ENCODE measurements at places on chromosomes 7 and 10.

DNA sequence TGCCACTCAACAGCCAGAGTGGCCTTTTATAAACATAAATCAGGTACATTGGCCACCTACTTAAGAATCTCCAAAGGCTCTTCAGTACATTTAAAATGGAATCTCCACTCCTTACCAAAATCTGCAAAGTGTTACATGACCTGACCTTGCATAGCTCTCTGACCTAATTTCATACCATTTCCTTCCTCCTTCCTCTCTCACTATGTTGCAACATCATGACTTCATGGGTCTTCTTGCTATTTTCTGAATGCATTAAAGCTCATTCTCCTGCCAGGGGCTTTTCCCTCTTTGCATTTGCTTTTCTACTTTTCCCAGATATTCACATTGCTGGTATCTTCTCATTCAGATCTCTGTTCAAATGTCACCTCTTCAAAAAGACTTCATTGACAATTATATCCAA, 22.1 kb upstream of the PPP1R17 start:
- DNase-seq: no peak

- no peak for DNase-seq
Observed at GRCh38 chr7:101436857-101437576, 74.3 kb downstream of the COL26A1 start.

GRCh38 chr10:48335788-48336187, 29.3 kb downstream of the MAPK8 start:
- no peak for DNase-seq

GRCh38 chr10:126042906-126043305, 146.5 kb downstream of the FANK1 start:
- no peak for DNase-seq

DNA sequence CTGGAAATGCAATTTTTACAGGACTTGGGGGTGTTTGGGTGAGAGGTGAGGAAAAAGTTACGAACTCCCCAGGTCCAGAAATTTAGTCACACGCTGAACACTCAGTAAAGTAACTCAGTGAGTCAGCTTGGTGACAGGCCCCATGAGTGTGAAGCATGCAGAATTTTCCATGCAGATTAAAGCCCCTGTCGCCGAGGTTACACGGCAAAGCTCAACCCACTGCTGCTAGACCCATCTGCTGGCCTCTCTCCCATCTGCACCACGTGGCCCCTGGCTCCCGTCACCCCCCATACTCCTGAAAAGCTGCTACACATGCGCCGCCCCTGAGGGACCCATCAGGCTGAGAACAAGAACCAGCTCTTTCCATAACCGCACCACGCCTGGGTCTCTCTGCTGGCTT, 7.0 kb upstream of the MMP21 start:
- DNase-seq: no peak

DNA sequence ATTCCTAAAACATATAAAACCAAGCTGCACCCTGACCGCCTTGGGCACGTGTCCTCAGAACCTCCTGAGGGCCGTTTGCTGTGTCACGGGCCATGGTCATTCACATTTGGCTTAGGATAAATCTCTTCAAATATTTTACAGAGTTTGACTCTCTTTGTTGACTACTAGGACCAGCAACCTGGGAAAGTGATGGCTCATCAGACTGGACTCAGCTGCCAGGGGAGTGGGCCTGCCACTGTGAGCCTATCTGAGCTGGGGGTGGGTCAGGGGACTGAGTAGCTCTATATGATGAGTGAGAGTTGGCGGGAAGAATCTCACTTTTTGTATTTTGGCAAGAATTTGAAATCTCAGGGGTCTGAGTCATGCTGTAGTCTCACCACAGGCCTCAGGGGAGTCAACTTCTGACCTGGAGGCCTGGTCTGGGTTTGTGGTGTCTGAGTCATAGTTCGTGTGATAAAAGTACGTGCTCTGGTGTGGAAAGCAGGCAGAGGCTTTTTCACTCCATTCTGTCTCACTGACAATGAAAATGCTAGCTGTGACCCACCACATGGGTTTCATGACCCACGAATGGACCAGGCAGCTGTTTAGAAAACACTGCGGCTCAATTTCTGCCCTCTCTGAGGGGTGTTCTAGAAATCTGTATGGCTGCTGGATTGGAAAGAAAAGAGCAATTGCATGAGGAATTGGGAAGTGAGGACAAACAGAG, 4.2 kb upstream of the UPP1 start:
- DNase-seq: peak; percentile 39

GRCh38 chr10:44862924-44863323, 48.2 kb upstream of the TMEM72 start:
- no peak for DNase-seq

DNA sequence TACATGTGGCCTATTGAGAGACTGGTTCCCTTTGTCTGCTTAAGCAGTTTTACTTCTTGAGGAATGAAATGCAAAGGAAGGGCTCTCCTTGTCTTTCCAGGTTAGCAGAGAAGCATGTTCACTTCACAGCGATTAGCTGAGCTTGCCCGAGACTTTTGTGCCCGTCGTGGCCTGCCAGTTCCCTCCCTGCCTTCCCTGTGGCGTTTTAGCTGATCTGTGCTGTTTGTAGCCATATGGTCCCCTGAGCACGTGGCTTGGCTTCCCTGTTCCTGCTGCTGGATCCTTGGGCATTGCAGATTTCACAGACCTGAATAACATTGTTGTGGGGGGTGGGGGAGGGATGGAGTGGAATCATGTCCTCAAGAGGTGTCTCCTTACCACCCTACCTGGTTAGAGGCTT, 61.8 kb downstream of the SND1 start:
- DNase-seq: no peak

- no peak for DNase-seq
Observed at GRCh38 chr10:109823196-109823595, 100.1 kb downstream of the XPNPEP1 start.
